ENCODE measurements at places on chromosomes 2 and 18.
A peak's percentile ranks its signal among the peaks of the same experiment; 100 is the strongest.

GRCh38 chr2:73561422-73561821 lies 80.8 kb downstream of the NAT8 start:
- DNase-seq = no peak

GRCh38 chr2:215417400-215417951 lies 18.4 kb downstream of the FN1 start:
- no peak for DNase-seq

DNA sequence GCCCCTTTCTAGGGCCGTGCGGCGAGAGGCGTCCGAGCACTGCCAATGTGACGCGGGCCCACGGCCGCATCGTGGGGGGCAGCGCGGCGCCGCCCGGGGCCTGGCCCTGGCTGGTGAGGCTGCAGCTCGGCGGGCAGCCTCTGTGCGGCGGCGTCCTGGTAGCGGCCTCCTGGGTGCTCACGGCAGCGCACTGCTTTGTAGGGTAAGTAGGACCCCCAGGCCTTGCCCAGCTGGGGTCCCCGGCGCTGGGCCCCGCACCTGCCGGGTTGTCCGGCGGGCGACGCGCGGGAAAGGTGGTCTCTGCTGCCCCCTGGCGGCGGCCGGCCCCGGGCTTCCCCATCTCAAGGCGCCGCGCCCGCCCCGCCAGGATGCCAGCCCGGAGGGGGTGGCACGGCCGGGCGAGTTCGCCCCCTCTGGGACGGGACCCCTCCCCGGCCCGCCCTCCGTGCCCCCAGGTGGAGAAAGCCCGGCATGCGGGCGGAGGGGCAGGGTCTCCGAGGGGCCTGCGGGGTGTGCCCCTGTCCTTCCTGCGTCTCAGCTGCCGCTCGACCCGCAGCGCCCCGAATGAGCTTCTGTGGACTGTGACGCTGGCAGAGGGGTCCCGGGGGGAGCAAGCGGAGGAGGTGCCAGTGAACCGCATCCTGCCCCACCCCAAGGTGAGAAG lies 1.9 kb downstream of the PRSS56 start:
- peak; percentile 74 for DNase-seq

- peak; percentile 8 for DNase-seq
These were observed 183.4 kb upstream of the FN1 start for GRCh38 chr2:215619022-215619958.

DNA sequence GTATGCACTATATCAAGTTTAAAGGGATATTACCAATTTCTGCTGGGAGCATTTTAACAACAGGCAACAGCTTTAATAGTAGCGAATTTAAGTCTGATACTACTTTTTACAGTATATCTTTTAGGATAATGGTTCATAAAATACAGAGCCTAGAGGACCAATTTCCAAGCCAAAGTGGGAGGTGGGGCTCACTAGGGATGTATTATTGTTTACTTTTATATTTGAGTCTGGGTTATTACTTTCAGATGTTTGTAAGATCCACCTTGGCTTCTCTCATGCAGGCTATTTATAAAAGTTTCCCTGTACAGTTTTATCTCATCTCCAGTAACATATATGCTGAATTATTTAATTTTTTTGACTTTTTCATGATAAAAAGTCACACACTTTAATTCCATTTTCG lies 242.0 kb downstream of the CMPK2 start:
- DNase-seq = no peak

DNA sequence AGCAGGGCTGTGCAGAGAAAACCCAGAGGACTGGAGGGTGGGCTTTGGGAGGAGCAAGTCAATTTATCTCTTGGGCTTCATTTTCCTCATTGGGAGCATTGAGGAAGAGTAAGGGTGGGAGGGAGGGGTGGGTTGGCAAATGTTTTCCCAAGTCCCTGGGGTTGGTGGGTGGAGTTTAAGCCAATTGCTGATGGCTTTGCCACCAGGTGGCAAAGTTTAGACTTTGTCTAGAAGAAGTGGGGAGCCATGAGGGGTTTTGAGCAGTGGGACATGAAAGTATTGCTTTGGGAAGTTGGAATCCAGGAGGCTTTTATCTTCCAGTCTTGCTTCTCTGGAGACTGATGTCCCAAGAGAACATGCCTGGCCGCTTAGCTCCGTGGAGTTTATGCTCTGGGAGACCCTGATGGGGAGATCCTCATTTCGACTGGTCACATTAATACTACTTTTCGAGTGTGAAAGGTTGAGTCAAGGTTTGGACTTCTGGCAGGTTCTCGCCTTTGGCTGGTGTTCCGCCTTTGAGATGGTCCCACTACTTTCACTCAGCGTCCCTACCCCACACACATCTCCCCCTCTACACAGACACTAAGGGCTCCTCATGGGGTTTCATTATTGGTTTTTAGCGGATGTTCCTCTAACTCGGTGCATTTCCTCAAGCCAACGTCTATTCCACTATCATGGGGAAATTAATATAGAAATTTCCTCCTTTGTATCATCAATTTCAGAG lies 126.7 kb downstream of the PRKCE start:
- no peak for DNase-seq

- DNase-seq = no peak
These were observed 151.0 kb downstream of the MREG start for GRCh38 chr2:215862351-215862771.

- DNase-seq = no peak
These were observed 19.0 kb downstream of the DNPEP start for GRCh38 chr2:219368690-219369191.

DNA sequence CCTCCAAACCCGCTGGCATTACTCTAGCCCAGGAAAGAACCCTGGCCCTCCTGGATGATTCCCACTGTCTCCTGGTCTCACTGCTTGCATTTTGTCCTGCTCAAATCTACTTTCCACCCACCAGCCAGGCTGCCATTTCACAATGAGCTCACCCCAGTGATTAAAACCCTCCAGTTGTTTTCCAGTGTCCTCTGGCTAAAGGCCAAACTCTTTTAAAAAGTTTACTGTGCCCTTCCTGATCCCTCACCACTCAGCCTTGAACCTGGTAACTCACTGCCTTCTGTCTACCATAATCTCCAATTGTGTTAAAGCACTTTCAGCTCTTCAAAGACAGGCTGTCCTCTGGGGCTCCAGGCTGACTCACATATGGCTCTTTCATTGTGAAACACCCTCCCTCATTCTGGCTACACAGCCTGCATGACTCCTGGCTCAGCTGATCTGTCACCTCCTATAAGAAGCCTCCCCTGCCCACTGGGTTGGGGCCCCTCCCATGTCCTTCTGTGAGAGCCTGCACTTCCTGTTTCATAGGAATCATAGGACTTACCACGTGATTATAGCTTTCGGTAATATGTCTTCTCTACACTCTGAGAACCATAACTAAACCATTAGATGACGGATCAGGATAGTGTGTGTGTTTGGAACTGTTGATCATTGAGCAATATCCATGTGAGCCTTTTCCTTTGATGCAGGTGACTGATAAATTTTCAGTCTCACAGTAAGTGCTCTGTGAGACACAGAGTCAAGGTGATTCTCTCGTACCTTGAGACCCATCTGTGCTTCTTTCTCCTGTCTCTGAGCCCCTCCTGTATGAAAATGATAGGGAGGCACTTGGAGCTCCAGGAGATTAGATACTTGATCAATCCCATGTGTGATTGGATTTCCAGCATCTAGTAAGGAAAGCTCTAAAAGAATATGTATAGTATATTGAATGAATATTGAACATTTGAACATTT lies 590.8 kb upstream of the ID2 start:
- peak; percentile 64 for DNase-seq

DNA sequence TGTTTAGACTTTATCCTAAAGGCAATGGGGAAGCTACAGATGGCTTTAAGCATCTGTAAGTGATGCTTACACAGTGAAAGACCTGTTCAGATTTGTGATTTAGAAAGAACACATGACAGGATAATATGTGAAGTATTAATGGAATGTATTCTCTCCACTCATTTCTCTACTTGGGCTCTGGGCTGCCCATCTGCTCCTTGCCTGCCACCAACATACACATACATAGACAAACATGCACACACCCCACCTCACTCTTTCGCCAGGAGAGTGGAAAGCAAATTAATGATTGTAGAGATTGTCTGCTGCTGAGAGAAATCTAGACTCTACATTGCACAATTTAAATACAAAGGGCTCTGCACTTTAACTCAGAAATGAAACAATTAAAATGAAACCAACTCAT lies 61.0 kb upstream of the NFE2L2 start:
- DNase-seq = no peak

All from stimulated activated CD4-positive, alpha-beta T cell treated with anti-CD3 and anti-CD28 coated beads, Interleukin-4, amount 100 ng/mL, for 48 hours (primary cell).